ENCODE measurements at places on chromosomes 7 and 10.

- no peaks in the 10 kb centered on the region for H3K27me3 ChIP-seq
- H3K4me3 ChIP-seq = no peak overlapping the region
- no peak for DNase-seq
- H3K36me3 ChIP-seq = peaks cover 53% of the 10 kb centered on the region
- H3K27ac ChIP-seq = no peak overlapping the region
Measured at GRCh38 chr10:132715776-132716680, 69.9 kb downstream of the NKX6-2 start.

DNA sequence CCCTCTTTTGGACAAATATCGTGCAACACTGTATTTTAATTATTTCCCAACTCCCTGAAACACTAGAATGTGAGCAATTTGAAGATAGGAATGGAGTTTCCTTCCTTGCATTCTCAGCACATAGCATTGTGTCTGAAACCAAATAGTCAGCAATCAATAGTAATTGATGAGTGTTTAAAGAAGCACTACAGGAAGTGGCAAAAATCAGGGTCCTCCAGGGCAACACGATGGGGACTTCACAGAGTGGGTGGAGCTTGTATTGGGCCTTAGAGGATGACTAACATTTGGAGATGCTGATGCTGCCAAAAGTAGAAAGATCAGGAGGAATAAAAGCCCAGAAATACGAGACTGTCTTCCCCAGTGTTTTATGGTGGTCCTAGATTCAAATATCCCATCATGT, 94.9 kb downstream of the NPSR1 start:
- no peaks in the 10 kb centered on the region for H3K36me3 ChIP-seq
- no peaks in the 10 kb centered on the region for H3K4me1 ChIP-seq
- H3K27ac ChIP-seq = no peak overlapping the region
- H3K27me3 ChIP-seq = no peaks in the 10 kb centered on the region

GRCh38 chr7:71517940-71518699, 386.2 kb downstream of the GALNT17 start:
- no peak overlapping the region for H3K4me3 ChIP-seq
- no peaks in the 10 kb centered on the region for H3K27me3 ChIP-seq
- H3K36me3 ChIP-seq = no peaks in the 10 kb centered on the region
- no peaks in the 10 kb centered on the region for H3K4me1 ChIP-seq

DNA sequence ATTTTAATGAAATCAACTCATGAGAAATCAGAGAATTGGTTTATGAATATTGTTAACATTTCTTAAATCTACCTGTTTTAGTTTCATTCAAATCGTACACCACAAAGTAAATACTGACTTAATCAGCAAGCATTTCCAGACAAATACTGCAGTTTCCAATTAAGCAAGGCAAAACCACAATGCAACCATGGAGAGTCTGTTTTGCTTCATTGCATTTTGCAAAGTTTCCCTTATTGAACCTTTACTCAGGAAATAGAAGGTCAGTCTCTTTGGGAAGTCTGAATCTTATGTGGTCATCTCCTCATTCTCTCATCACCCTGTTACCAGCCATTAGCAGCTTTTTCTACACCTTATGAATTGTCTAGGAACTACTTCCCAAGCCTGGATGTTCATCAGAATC, 400.5 kb downstream of the IPMK start:
- no peak overlapping the region for H3K27ac ChIP-seq
- H3K36me3 ChIP-seq = no peaks in the 10 kb centered on the region
- no peaks in the 10 kb centered on the region for H3K4me1 ChIP-seq
- H3K4me3 ChIP-seq = no peak overlapping the region
- no peaks in the 10 kb centered on the region for H3K27me3 ChIP-seq

- peak overlapping the region; percentile 98 for H3K27ac ChIP-seq
- H3K36me3 ChIP-seq = no peaks in the 10 kb centered on the region
- H3K27me3 ChIP-seq = no peaks in the 10 kb centered on the region
- no peak for DNase-seq
- H3K4me3 ChIP-seq = peak overlapping the region; percentile 99
Measured at GRCh38 chr7:7970531-7971307, 2.1 kb downstream of the GLCCI1 start.

GRCh38 chr7:91263384-91264045, 718 bp upstream of the FZD1 start:
- H3K4me3 ChIP-seq = peak overlapping the region; percentile 95
- peak overlapping the region; percentile 98 for H3K27ac ChIP-seq
- H3K27me3 ChIP-seq = no peaks in the 10 kb centered on the region
- no peaks in the 10 kb centered on the region for H3K4me1 ChIP-seq

Measured in tibial artery (tissue), 4 donors.